ENCODE measurements at places on chromosomes 6 and 20.
A peak's percentile ranks its signal among the peaks of the same experiment; 100 is the strongest.

DNA sequence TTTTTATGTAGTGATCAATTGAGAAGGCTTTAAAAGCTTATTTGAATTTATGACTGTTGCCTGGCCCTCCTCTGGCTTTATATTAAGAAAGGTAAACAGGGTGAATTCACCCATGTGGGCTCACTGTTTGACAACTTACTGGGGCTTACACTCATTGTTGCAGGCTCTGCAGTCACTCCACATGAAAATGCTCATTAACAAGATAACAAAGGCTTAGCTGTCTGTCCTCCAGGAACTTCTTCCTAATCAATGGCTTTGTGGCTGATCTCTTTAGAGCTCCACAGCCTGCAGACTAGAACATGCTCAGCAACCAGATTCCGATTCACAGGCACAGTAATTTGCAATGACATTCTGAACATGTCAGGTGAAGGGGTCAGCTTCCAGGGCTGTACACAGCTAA lies 323.2 kb upstream of the MAN1A1 start:
- no peak for DNase-seq

DNA sequence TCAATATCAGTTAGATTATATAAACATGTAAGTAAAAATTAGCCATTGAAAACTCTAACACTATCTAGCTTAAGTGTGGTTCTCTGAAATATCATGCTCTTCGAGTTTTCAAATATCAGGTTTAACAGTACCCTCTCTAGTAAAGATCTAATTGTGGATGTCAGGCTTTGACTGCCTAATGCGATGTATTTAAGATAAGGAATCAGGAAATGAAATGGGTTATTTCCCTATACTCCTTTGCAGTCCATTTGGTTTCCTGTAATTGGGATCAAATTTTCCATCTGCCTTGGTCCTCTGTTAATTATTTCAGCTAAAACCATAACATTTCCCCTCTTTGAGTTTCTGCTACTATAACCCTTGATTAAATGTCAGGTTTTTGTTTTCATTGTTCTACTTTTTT lies 361.3 kb upstream of the MMS22L start:
- no peak for DNase-seq

GRCh38 chr6:15325540-15325955 lies 79.7 kb downstream of the JARID2 start:
- no peak for DNase-seq

- DNase-seq, result peak; percentile 52
These were observed 2.7 kb upstream of the COL12A1 start for GRCh38 chr6:75208298-75209183.

GRCh38 chr20:62305149-62305764 lies 2.5 kb downstream of the ADRM1 start:
- peak; percentile 66 for DNase-seq

DNA sequence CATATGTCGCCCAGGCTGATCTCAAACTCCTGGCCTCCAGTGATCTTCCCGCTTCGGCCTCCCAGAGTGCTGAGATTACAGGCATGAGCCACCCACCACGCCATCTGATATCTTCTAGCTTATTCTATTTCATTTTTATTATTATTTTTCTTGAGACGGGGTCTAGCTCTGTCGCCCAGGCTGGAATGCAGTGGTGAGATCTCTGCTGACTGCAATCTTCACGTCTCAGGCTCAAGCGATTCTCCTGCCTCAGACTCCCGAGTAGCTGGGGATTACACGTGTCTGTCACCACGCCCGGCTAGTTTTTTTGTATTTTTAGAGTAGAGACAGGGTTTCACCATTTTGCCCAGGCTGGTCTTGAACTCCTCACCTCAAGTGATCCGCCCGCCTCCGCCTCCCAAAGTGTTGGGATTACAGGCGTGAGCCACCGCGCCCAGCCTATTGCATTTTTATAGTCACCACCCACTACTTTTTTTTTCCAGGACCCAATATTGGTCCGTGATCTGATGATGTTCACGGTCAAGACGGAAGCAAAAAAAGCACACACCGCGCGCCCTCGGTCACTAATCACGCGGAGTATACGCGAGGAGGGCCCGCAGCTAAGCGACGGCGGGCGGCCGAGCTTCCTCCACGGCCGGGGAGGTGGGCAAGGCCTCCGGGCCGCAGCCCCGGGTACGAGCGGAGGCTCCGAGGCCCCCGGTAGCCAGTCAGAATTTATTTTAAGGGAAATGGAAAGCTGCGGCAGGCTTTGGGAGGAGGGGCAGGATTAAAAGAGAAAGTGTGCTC lies 1.1 kb upstream of the LSM14B start:
- peak; percentile 81 for DNase-seq

DNA sequence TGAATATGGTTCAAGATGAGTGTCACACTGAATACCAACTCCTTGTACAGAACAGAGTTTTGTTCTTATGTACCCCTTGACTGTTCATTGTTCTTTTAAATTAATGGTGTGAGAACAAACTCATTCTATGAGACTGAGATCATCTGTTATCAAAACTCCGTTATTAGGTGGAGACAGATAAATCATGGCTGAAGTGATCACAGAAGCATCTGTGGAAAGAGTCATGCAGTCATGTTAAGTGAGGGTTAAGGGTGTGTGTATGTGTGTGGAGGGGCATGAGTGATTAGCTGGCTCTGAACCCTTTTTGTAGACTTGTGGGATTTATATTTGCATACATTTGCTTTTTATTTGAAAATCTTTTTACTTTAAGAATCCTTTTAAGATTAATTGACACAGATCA lies 24.7 kb downstream of the ADGRG6 start:
- no peak for DNase-seq

DNA sequence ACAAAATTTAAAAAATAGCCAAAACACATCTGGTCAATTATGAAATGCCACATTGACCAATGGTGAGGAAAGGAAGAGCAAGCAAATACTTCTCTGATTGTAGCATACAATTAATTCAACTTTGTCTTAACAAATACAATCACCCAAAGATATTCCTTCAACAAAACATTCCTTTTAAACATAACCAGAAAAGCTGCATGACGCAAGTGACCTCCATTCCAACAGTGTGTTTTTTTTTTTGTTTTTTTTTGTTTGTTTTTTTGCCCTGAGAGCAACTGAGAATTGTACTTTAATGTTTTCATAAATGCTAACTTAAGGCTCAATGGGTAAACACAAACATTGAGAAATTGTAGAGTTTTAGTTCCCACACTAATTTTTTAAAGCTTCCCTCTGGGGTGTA lies 184.4 kb downstream of the PTPRK start:
- DNase-seq, result no peak

DNA sequence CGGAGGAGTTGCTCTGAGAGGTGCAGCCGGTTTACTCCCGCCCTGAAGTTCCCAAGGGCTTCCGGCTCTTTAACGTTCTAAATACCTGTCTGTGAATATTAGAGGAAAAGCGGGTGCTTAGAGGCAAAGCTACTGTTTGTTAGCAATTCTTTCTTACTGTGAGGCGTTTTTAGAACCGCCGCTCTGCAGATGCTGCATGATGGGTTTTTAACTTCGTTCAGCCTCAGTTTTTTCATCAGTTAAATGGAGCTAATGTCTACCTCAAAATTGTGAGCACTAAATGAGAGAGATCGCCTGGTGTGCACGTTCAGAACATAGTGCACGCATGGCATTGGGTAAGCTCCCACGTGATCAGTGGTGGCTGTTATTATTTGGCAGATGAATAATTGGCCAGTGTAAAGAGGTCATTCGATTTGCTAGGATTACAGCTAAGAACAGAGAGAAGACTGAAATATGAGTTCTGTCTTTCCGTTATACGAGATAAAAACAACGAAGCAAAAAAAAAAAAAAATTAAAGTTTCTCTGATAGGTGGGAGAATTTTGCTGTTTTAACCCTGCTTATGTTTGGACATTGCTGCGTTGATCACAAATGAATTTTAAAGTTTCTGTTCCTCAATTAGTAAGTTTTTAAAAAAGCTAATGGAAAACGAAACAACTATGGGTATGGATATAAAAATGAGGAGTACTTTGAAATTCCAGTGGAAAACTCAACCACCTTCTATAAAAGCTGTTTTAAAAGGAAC lies 660 bp upstream of the TFB1M start:
- peak; percentile 89 for DNase-seq

All from SW480 (cell line).